ENCODE measurements at places on chromosomes 1 and 21.
A peak's percentile ranks its signal among the peaks of the same experiment; 100 is the strongest.

GRCh38 chr1:152725261-152725660 lies 17.3 kb downstream of the LCE4A start:
- no peak for DNase-seq

DNA sequence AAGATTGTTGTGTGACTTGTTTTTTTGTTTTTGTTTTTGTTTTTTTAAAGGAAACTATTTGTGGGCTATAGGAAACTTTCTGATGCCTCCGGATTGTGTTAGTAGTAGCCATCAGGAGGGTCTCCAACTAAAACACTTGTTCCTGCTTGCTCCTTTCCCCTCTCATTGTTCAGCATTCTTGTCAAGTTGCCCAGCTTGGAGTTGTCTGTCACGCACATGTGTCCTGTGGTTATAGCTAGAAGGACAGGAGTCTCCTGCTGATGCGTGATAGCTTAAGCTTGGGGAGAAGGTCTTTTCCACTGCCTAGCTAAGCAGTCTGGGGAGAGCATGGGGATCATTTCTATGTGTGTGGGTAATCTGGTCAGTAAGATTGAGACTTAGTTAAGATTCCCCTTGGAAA lies 3.2 kb upstream of the LYPLA2 start:
- DNase-seq, result no peak

GRCh38 chr1:58805716-58806571 lies 22.1 kb upstream of the JUN start:
- DNase-seq, result no peak

DNA sequence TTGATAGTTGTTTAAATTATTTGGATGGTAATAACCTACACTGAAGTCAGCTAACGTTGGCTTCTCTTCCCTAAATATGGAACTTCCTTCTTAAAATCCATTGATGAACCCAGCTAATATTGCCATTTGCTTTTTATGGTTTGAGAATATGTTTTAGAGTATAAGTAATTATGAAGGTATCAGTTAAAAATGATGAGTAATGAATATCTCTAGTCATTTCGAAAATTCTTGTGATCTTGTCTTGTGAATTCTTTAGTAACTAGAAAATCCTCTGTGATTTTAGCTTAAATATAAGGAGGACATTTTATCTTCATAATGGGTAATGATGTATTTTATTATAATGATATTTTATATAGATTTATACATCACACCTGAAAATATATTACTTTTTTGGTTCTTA lies 50.5 kb downstream of the ADGRL2 start:
- no peak for DNase-seq

DNA sequence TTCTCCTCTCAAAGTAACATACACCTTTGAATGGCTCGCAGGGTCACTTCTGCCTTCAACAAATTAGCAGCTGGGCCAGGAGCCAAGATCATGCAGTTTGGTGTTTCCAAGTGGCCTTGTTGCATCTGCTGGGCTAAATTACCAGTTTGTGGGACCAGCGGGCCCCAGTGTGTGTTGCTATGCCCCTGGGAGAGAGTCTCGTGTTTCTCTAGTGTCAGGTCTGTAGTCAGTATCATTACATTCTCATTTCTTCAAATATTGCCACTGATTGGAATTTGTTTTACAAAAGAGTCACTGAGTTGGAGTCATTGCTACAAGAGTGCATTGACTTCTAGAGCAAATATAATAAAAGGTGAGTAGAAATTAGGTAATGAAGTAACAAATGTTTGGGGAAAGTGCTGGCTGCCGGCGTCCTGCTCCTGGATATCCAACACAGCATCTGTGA lies 35.5 kb downstream of the RHOU start:
- DNase-seq, result no peak

DNA sequence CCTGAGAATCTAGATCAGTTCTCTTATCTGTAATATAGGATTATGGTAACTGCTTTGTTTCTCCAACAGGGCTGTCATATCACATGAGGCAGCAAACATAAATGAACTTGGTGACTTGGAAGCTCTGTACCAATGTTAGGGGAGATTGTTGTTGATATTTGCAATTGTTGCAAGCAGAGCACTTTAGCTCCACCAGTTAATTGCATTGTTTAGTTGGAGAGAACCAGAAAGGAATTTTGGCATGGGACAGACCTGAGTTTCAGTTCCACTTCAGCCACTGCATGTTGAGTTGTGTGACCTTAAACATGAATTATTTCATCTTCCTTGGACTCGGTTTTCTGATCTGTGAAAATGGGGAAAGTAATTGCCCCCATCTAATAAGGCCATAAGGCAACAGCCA lies 142.3 kb upstream of the JUN start:
- DNase-seq, result no peak

DNA sequence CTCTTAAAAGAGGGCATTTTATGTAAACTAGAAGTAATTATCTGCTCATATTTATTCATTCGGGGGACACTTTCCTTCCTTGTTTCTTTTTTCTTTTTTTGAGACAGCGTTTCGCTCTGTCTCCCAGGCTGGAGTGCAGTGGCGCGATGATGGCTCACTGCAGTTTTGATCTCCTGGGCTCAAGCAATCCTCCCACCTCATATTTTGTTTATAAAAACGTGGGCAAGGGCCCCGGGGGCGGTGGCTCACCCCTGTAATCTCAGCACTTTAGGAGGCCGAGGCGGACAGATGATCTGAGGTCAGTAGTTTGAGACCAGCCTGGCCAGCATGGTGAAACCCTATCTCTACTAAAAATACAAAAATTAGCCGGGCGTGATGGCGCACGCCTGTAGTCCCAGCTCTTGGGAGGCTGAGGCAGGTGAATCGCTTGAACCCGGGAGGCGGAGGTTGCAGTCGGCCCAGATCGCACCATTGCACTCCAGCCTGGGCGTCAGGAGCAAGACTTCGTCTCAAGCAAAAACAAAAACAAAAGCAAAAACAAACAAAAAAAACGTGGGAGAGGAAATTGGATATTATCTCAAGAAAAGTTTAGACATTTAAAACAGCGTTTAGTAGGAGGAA lies 926 bp upstream of the DFFA start:
- no peak for DNase-seq

DNA sequence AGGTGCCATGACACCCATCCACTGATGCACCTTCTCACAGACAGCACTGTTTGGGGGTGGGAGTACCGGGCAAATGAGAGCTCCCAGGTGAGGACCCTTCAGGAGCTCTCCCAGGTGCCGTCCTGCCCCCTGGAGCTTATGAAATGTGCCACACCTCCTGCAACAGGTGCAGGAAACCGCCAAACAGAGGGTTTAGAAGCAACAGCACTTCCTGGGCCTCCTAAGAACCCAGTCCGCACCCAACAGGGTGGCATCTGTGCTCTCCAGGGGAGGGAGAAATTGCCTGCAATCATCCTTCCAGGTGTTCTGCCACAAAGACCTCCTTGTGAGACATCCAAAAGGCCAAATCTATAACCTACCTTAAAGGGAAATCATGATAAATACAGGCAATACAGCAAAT lies 87.7 kb upstream of the ATP1B1 start:
- no peak for DNase-seq

DNA sequence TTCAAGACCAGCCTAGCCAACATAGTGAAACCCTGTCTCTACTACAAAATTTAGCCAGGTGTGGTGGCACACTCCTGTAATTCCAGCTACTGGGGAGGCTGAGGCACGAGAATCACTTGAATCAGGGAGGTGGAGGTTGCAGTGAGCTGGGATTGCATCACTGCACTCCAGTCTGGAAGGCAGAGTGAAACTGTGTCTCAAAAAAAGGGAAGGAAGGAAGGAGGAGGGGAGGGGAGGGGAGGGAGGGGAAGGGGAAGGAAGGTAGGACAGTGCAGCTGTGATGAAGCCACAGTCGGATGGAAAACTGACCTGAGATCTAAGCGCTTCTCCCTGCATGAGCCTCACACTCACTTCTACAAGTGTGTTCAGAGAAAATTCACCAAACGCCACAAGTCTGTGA lies 22.0 kb upstream of the FHAD1 start:
- no peak for DNase-seq

DNA sequence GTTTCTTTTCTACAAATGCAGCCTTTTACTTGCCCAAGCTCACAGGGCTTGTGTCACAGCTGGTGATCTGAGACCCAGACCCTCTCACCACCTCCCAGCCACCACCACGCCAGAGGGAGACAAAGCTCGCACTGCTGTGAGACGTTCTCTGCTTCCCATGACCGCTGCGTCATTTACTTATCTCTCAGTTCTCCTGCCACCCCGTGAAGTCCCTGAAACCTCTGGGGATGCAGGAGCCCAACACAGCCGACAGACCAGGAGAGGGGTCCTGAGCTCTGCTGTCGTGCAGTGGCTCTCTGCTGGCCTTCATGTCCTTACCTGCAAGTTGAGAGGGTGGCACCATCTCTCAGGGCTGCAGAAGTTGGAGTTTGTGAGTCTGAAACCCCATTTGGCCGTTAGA lies 77.7 kb downstream of the SLC16A1 start:
- no peak for DNase-seq

GRCh38 chr1:109985247-109986053 lies 885 bp downstream of the AHCYL1 start:
- DNase-seq, result peak; percentile 10

DNA sequence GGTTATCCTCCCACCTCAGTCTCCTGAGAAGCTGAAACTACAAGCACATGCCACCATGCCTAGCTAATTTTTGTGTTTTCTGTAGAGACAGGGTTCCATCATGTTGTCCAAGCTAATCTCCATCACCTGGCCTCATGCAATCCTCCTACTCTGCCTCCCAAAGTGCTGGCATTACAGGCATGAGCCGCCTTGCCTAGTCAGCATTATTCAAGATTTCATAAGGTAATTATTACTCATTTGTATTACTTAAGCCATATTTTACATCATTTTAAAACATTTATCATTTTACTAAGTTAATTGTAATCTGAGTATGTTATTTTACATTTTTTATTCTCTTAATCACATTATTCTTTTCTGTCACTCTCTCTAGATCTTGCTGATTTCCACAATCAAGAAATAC lies 1575.6 kb downstream of the NCAM2 start:
- no peak for DNase-seq

DNA sequence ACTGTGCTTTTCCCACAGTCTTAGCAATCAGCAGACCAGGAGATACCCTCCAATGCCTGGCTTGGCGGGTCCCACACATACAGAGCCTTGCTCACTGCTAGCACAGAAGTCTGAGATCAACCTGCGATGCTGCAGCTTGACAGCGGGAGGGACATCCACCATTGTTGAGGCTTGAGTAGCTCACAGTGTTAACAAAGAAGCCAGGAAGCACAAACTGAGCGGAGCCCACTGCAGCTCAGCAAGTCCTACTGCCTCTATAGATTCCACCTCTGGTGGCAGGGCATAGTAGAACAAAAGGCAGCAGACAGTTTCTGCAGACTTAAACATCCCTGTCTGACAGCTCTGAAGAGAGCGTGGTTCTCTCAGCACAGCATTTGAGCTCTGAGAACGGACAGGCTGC lies 33.4 kb downstream of the MNDA start:
- DNase-seq, result no peak

- no peak for DNase-seq
Observed at GRCh38 chr1:218803351-218803997, 370.2 kb upstream of the LYPLAL1 start.

DNA sequence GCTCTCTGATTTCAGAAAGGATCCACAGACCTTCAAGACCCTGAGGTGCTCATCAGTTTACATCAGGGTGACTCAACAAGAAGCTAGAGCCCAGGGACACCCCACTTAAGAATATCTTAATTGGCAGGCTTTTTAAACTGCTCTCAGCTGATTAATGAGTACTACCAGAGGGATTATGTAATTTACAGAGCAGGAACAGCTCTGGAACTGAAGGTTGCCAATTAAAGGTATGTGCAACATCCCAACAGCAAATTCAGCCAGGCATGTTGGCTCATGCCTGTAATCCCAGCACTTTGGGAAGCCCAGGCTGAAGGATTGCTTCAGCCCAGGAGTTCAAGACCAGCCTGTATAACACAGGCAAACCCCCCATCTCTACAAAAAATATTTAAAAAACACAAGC lies 295.7 kb downstream of the SETD4 start:
- DNase-seq, result no peak

GRCh38 chr21:32140151-32140550 lies 138.7 kb downstream of the MIS18A start:
- no peak for DNase-seq

- DNase-seq, result peak; percentile 67
Observed at GRCh38 chr1:182595641-182596240, 6.7 kb upstream of the RNASEL start.

DNA sequence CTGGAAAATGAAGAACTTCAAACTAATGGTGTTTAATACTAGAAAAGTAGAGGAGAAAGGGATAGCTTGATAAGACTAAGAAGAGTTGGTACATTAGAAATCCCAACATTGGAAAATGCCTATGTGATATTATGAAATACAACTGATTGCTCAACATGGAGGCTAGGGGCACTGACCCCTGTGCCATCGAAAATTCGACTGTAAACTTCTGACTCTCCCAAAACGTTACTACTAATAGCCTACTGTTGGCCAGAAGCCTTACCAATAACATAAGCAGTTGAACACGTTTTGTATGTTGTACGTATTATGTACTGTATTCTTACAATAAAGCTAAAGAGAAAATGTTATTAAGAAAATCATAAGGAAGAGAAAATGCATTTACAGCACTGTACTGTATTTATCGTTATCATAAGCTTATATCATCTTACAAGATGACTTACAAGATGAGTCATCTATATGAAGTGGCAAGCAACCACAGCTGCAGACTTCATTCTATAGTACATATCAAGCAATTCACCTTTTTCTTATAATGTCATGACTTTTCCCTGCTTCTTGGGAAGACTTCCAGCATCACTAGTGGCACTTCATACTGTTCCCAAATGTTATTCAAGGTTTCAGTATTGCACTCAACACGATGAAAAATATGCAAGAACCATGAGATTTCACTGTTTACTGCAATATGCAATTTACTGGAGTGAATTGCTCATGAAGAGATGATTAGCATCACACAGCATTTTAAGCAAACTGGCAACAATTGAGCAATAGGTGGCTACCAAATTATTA lies 12.9 kb upstream of the CTSK start:
- no peak for DNase-seq

GRCh38 chr1:89354205-89354604 lies 9.7 kb upstream of the GBP6 start:
- no peak for DNase-seq

- DNase-seq, result no peak
Observed at GRCh38 chr1:3237994-3238702, 169.1 kb downstream of the PRDM16 start.
